ENCODE measurements at places on chromosomes 16 and 17. TPM values are rescaled to one million over a fixed set of nuclear protein-coding genes. Genes with fewer than 3 reads are reported as not detected.

The SLC35G6 gene
- not detected for polyA plus RNA-seq

The DHRS7C gene
- polyA plus RNA-seq: 38.6 TPM

The MFSD6L gene
- polyA plus RNA-seq: not detected

The RNU2-1 gene
- not detected for polyA plus RNA-seq

The ACSM5 gene
- 0.17 TPM for polyA plus RNA-seq

The RAB11FIP4 gene
- polyA plus RNA-seq: 3.7 TPM

The KRT15 gene
- polyA plus RNA-seq: 0.14 TPM

The CLEC3A gene
- not detected for polyA plus RNA-seq

The ALOX15B gene
- 1.4 TPM for polyA plus RNA-seq

The TNP2 gene
- not detected for polyA plus RNA-seq

The TRIM37 gene
- 5.8 TPM for polyA plus RNA-seq

- no peak overlapping the region for H3K27ac ChIP-seq
- H3K4me1 ChIP-seq: no peaks in the 10 kb centered on the region
- H3K27me3 ChIP-seq: no peaks in the 10 kb centered on the region
Measured at GRCh38 chr17:2560658-2561057, 32.8 kb upstream of the PAFAH1B1 start.

DNA sequence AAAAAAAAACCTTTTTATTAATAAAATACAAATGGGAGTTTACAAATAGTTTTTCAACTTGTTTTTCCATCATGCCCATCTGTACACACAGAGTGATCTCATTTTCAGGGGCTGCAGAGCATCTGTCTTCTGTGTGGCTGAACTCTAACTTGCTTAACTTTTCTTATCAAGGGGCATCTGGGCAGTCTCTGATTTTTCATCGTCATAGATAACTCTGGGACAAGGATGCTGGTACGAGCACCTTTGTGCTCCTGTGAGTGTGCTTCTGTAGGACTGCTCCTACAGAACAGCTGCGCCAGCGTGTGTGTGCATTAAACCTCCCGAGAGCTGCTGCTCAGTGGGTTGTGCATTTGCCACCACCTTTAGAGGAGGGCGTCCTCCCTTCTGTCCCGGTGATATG lies 34.6 kb upstream of the TAC4 start:
- DNase-seq: no peak
- peaks cover 7% of the 10 kb centered on the region for H3K4me1 ChIP-seq
- no peak overlapping the region for H3K4me3 ChIP-seq
- H3K36me3 ChIP-seq: no peaks in the 10 kb centered on the region
- peaks cover 4% of the 10 kb centered on the region for H3K27me3 ChIP-seq

GRCh38 chr16:53664724-53665345 lies 38.8 kb downstream of the RPGRIP1L start:
- no peaks in the 10 kb centered on the region for H3K4me1 ChIP-seq
- no peak for DNase-seq
- H3K27me3 ChIP-seq: no peaks in the 10 kb centered on the region
- H3K4me3 ChIP-seq: peak overlapping the region; percentile 4
- H3K36me3 ChIP-seq: no peaks in the 10 kb centered on the region

GRCh38 chr17:55159251-55159650 lies 105.5 kb upstream of the HLF start:
- no peaks in the 10 kb centered on the region for H3K36me3 ChIP-seq
- no peak for DNase-seq
- no peak overlapping the region for H3K27ac ChIP-seq
- no peaks in the 10 kb centered on the region for H3K27me3 ChIP-seq

- H3K4me1 ChIP-seq: no peaks in the 10 kb centered on the region
- peak overlapping the region; percentile 76 for H3K27ac ChIP-seq
- peaks cover 13% of the 10 kb centered on the region for H3K36me3 ChIP-seq
- H3K27me3 ChIP-seq: no peaks in the 10 kb centered on the region
- H3K4me3 ChIP-seq: peak overlapping the region; percentile 98
- DNase-seq: peak; percentile 41
Measured at GRCh38 chr16:29962344-29962994, 590 bp downstream of the TMEM219 start.

DNA sequence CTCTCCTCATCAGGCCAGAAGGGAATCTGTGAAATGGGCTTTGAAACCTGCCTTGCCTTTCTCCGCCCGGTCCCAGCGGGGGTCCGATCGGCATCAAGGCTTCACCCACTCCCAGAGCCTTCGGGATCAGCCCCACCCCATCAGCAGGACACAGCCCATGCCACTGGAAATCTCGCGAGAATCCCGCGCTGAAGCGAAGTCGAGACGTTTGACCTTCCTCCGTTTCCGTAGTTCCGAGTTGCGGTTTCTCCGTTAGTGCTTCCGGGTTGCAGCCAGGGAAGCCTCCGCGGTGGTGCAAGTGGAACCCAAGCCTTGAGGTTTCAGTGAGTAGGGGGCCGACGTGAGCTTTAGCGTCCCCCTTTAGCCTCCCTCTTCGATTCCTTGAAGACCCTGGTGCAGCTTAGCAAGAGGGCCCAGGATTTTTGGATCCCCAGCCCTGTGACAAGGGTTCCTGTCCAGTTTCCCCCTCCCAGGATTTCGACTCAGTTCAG lies at the start of gene COASY:
COASY (plus strand) TSS at position 252 of the 491 bp plus-strand sequence. CDS start 475 bp downstream, outside the sequence.
- peak within 1 kb of the TSS; percentile 86 for H3K4me3 ChIP-seq
- peak within 1 kb of the TSS; percentile 87 for H3K27ac ChIP-seq
- no peaks in the 10 kb centered on the region for H3K27me3 ChIP-seq
- peak; percentile 98 for DNase-seq
- peaks cover 20% of the 10 kb centered on the region for H3K36me3 ChIP-seq
- H3K4me1 ChIP-seq: peaks cover 37% of the 10 kb centered on the region

DNA sequence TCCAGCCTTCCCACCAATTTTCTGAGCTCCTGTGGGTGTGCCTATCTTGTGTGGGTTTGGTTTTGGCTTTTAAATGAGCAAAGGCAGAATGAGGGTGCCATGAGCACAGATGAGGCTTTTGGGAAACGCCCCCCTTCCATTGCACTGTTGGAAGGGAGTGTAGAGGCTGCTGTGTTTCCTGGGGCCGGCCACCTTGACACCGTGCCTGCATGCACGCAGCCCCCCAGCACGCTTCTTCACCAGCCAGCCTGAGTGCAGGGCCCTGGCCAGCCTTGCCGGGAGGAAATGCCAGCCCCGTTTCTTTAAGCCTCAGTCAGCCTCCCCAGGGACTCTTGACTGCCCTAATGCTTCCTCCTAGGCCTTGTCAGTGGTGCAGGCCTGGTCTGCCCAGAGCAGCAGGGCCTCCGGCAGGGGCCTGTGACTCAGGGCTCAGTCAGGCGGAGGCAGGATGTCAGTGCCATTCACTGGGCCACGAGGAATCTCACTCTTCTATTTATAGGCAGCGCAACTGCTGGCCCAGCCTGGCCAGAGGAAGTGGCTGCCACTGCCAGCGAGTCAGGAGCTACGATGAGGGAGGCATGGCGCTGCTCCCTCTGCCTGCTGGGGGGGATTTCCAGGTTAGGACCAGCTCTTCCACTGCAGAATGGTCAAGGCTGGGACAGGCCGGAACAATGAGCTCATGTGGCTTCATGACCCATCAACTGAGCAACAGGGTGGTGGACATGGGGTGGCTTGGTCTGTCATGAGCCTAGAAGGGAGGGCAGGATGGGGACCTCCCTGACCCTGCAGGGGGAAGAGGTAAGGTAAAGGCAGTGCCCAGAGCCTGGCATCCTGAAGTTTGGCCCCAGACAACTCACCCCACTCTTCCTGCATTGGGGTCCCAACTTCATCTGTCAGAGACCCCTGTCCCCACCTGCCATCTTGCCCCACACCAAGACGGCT lies 205.2 kb downstream of the RAB11FIP4 start:
- H3K4me3 ChIP-seq: no peak overlapping the region
- H3K4me1 ChIP-seq: peaks cover 20% of the 10 kb centered on the region
- peak; percentile 80 for DNase-seq
- no peaks in the 10 kb centered on the region for H3K27me3 ChIP-seq

DNA sequence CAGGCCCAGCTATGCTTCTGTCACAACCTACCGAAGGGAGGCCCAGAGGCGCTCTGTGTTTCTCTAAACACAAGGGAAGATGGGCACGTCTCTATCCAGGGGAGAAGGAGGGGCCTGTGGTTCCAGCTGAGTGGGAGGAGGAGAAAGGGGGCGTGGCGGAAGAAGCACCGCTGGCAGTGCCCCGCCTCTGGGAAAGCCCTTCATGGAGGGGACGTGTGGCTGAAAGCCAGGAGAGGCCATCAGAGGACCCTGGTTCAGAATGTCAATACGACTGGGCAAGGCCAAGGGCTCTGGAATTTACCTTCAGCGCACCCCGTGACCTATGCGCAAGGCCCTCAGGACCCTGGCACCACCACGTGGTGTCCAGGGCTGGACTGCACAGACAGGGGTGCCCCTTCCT lies 12.3 kb upstream of the SLC38A8 start:
- H3K27me3 ChIP-seq: no peaks in the 10 kb centered on the region
- peak overlapping the region; percentile 85 for H3K27ac ChIP-seq
- H3K36me3 ChIP-seq: peaks cover 82% of the 10 kb centered on the region
- H3K4me1 ChIP-seq: peaks cover 30% of the 10 kb centered on the region

- no peaks in the 10 kb centered on the region for H3K36me3 ChIP-seq
- H3K27me3 ChIP-seq: no peaks in the 10 kb centered on the region
- H3K4me1 ChIP-seq: peaks cover 30% of the 10 kb centered on the region
- peak overlapping the region; percentile 10 for H3K27ac ChIP-seq
Measured at GRCh38 chr17:82841921-82842596, 2.2 kb upstream of the ZNF750 start.

- H3K4me1 ChIP-seq: no peaks in the 10 kb centered on the region
- no peaks in the 10 kb centered on the region for H3K36me3 ChIP-seq
- DNase-seq: no peak
- H3K4me3 ChIP-seq: no peak overlapping the region
Measured at GRCh38 chr16:60304066-60304465, 1570.0 kb upstream of the GOT2 start.

- H3K27me3 ChIP-seq: no peaks in the 10 kb centered on the region
- no peak for DNase-seq
- H3K4me3 ChIP-seq: no peak overlapping the region
- H3K27ac ChIP-seq: no peak overlapping the region
- H3K36me3 ChIP-seq: no peaks in the 10 kb centered on the region
- H3K4me1 ChIP-seq: no peaks in the 10 kb centered on the region
Measured at GRCh38 chr16:88472069-88472468, 19.0 kb downstream of the ZFPM1 start.

DNA sequence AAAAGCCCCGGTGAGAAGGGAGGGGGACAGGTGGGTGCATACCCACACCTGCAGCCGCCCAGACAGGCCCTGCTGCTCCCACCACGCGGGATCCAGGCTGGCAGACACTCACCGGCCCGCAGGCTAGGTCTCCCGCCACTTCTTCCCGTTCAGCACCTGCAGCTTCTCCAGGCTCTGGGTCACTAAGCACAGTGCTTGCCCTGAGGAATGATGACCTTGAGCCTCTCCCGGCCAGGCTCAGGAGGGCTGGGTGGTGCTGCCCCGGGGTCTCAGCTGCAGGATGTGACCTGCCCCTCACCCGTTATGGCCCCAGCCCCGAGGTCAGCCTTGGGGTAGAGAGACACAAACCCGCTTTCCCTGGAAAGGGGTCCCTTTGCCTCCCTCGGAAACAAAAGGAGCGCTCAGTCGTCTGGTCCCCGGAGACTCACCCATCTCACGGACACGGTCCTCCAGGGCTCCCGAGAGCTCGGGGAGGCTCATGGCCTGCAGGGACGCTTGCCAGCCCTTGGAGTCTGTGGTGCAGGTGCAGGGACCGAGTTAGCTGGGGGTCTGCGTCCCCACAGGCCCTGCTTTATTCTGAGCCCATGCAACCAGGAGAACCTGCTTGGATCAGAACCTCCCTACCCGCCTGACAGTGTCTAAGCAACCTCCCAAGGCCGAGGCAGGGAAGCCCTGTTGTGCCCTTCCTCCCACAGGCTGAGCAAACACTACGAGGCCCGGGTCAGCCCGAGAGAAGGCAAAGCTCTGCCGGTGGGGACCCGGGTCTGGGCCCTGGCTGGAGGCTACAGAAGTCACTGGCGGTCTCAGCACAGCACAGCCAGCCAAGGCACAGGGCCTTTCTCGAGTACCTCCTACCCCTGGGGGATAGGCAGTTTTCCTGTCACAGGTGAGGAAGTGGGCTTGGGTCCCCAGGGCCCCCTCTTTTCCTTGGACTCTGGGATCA lies 3.8 kb downstream of the NUDT16L1 start:
- H3K36me3 ChIP-seq: peaks cover 69% of the 10 kb centered on the region
- DNase-seq: peak; percentile 26
- no peak overlapping the region for H3K27ac ChIP-seq
- no peak overlapping the region for H3K4me3 ChIP-seq
- H3K4me1 ChIP-seq: peaks cover 23% of the 10 kb centered on the region
- no peaks in the 10 kb centered on the region for H3K27me3 ChIP-seq

- no peak for DNase-seq
- H3K36me3 ChIP-seq: no peaks in the 10 kb centered on the region
- H3K4me3 ChIP-seq: no peak overlapping the region
- H3K4me1 ChIP-seq: no peaks in the 10 kb centered on the region
- no peak overlapping the region for H3K27ac ChIP-seq
Measured at GRCh38 chr16:12907670-12908233, 6.4 kb downstream of the SHISA9 start.

GRCh38 chr16:23496821-23497542 lies 13.3 kb downstream of the GGA2 start:
- H3K27me3 ChIP-seq: no peaks in the 10 kb centered on the region
- H3K4me1 ChIP-seq: peaks cover 28% of the 10 kb centered on the region
- H3K36me3 ChIP-seq: peaks cover 41% of the 10 kb centered on the region
- no peak overlapping the region for H3K4me3 ChIP-seq

GRCh38 chr17:8420041-8420934 lies 15.4 kb upstream of the NDEL1 start:
- H3K27ac ChIP-seq: peak overlapping the region; percentile 41
- H3K27me3 ChIP-seq: no peaks in the 10 kb centered on the region
- H3K4me1 ChIP-seq: peaks cover 7% of the 10 kb centered on the region
- H3K36me3 ChIP-seq: no peaks in the 10 kb centered on the region
- H3K4me3 ChIP-seq: no peak overlapping the region

- no peak overlapping the region for H3K27ac ChIP-seq
- no peaks in the 10 kb centered on the region for H3K36me3 ChIP-seq
- no peaks in the 10 kb centered on the region for H3K4me1 ChIP-seq
- no peak for DNase-seq
Measured at GRCh38 chr16:17945080-17945601, 391.4 kb downstream of the NPIPA8 start.

- DNase-seq: no peak
- H3K4me3 ChIP-seq: peak overlapping the region; percentile 20
- no peak overlapping the region for H3K27ac ChIP-seq
- no peaks in the 10 kb centered on the region for H3K27me3 ChIP-seq
Measured at GRCh38 chr17:76997981-76998531, 129.9 kb downstream of the MGAT5B start.

DNA sequence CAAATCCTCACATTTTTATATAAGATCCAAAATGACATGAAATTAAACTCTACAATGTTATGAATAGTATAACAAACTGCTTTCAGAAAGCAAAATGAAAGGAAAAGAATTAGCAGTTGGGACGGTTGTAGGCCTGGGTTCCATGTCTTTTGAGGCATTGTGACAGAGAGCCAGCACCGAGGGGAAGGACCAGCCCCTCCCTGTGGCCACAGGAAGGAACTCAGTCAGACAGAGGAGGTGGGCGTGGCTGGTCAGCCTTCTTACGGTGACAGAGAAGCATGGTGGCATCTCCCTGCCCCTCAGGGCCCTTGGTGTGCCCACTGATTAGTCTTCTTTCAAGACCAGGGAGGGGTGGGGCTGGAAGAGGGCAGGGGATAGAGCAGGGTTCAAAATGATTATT lies 5.7 kb downstream of the ZNF319 start:
- no peaks in the 10 kb centered on the region for H3K27me3 ChIP-seq
- peaks cover 38% of the 10 kb centered on the region for H3K36me3 ChIP-seq
- H3K4me1 ChIP-seq: peaks cover 26% of the 10 kb centered on the region
- H3K27ac ChIP-seq: no peak overlapping the region
- no peak overlapping the region for H3K4me3 ChIP-seq

- H3K4me1 ChIP-seq: no peaks in the 10 kb centered on the region
- H3K36me3 ChIP-seq: no peaks in the 10 kb centered on the region
- H3K27ac ChIP-seq: no peak overlapping the region
Measured at GRCh38 chr17:66115246-66115645, 76.7 kb downstream of the CEP112 start.

Measured in heart left ventricle (tissue), 16 donors.